ENCODE measurements at places on chromosomes 16 and 17. TPM values are rescaled to one million over a fixed set of nuclear protein-coding genes. Genes with fewer than 3 reads are reported as not detected.

GRCh38 chr16:17251496-17251895 lies 219.3 kb downstream of the XYLT1 start:
- no peak for DNase-seq

Gene NTN1
- 4.4 TPM for total RNA-seq

DNA sequence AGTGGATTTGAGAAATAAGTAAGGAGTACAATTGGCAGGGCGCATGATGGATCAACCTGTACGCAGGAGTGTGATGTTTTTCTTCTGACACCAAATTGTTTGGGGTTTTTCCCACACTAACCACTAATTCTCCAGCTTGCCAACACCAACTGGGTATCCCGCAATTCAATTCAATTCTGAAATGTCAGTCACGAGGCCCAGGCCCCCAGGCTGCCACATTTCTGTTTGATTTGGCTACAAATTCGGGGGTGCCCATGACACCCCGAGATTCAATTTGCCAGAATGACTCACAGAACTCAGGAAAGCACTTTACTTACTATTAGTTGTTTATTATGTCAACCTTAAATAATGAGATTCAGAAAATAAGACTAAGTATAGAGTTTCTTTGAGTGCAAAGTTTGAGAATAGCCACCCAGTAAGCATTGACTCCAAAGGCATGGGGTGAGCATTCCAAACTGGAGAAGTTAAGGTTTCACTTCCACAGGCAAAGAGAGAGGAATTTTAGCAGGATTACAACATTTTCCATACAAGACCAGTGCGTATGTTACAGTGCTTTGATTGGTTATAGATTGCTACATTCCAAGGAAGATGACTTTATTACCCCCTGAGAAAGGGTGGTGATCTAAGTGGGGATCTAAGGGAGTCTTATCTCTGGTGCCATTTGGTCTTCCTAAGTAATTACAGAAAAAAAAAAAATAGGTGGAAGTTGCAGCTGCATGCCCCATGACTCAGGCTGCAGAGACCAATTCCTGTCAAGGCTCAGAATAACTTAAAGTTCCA lies 11.5 kb downstream of the SLC46A1 start:
- no peak for DNase-seq

Gene SNAI3
- total RNA-seq, result 0.78 TPM

Gene MEOX1
- 3.0 TPM for total RNA-seq

DNA sequence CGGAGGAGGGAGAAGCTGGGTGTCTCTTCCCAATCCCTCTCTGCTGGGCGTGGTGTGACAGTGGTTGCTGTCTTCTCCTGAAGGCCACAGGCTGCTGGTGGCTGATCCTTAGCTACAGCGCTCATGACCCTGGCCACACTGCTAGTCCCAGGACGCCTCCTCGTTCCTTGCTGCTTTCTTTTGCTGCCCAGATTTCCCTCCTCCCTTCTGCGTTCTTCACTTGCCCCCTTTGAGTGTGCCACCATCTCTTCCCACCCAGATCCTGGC lies 90.1 kb downstream of the MRC2 start:
- DNase-seq, result no peak

Gene HOXB9
- 0.20 TPM for total RNA-seq

GRCh38 chr17:9432134-9432885 lies 143.3 kb downstream of the STX8 start:
- no peak for DNase-seq

Gene IRX5
- total RNA-seq, result 45.6 TPM

GRCh38 chr17:54902611-54903010 lies 2.0 kb downstream of the TOM1L1 start:
- DNase-seq, result no peak

DNA sequence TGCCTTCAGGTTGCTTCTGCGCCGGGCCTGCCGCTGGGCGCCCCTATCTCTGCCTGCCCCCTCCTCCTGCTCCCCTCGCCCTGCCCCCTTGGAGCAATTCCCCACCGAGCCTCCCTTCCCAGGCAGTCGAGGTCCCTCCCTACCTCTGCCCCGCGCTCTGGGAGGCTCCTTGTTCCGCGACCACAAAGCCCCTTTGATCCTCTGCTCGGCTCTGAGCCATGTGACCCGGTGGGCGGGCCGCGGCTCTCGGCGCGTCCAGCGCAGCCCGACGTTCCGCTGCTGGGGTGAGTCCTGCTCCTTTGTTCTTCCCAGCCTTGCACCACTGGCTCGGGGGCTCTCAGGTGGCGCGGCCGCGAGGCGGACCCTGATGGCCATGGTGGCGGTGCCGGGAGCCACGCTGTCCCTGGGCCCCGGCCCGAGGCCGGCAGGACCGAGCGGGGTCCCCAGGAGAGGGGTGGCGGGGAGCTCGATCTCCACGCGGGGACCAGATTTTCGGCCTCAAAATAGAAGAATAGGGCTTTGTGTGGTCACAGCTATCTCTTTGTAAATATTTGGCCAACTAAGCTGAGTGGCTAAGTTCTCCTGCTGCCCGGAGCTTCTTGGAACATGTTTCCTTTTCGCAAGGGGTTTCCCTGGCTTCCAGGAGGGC lies 310.6 kb downstream of the SEC14L1 start:
- DNase-seq, result peak; percentile 75

DNA sequence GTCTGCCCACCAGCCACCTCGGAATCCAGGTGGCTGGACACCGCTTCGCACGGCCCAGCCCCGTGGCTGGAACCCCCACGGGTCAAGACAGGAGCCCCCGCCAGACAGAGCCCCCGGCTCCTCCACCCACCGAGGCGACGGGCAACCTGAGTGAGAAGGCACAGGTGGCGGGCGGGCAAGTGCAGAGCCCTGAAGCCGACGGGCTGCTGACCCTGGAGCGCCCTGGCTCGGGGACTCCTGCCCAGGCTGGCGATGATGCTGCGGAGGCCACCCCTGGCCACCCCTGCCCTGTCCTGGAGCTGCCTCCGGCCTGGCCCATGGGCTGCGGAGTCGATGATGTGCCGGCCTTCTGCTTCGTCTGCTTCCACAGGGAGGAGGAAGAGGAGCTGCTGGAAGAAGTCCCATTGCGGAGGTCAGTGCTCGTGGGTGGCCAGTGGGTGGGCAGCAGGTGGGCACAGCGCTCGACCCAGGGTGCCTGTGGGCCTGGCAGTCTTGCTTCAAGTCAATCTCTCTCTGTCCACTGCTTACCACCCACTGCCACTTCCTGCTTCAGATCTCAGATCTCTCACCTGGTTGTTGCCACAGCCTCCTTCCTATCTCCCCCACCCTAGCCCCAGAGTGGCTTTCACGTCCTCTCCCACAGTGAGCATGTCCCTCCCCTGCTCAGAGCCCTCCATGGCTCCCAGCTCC lies 33.1 kb upstream of the SBK1 start:
- DNase-seq, result no peak

DNA sequence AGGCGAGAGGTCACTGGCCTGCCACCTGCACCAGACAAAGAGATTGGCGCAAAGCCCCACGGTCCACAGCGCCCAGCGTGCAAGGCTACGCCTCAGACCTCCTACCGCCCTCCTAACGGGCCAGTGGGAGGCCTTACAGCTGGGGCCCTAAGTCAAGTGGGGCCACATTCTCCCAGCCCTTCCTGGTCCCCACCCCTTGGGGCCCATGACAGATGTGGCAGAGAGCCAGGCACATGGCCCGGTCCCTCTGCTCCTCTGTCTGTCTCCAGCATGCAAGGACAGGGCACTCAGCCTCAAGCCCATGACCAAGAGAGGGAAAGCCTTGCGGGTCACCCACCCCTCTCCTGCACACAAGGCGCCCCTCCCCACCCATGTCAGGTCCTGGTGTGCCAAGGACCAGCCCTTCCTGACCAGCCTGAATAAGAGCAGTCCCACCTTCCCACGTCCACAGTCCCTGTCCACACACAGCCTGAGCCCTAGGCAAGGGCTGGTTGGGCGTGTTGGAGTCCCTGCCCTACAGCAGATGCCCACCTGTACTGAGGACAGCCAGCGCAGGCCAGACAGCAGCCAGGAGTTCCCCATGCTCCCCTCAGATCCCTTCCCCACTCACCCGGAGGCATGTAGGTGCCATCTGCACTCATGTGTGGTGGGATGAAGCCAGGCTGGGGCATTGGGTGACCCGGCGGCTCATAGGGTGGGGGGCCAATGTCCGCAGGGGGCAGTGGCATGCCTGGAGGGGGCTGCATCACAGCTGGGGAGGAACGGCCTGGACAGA lies 25.3 kb downstream of the CDIP1 start:
- peak; percentile 50 for DNase-seq

- DNase-seq, result no peak
These were observed 437.2 kb downstream of the HAPSTR1 start for GRCh38 chr16:9528511-9529079.

Gene PRR35
- not detected for total RNA-seq

DNA sequence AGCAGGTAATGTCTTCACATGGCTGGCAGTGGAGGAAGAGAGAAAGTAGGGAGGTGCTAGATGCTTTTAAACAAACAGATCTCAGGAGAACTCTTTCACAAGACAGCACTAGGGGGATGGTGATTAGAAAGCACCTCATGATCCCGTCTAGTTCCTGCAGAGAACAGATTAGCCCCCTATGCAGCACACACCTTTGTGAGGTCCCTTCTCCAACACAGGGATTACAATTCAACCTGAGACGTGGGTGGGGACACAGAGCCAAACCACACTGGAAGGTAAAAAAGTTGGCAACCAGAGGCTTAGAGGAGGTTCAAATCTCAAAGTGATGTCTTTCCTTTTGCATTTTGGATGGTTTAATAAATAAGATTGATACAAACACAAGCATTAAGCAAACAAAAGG lies 394.7 kb downstream of the WWOX start:
- DNase-seq, result no peak

GRCh38 chr17:81414756-81415516 lies 19.7 kb downstream of the BAHCC1 start:
- DNase-seq, result peak; percentile 77

Gene RNF222
- total RNA-seq, result not detected

Gene COPRS
- total RNA-seq, result 52.1 TPM

DNA sequence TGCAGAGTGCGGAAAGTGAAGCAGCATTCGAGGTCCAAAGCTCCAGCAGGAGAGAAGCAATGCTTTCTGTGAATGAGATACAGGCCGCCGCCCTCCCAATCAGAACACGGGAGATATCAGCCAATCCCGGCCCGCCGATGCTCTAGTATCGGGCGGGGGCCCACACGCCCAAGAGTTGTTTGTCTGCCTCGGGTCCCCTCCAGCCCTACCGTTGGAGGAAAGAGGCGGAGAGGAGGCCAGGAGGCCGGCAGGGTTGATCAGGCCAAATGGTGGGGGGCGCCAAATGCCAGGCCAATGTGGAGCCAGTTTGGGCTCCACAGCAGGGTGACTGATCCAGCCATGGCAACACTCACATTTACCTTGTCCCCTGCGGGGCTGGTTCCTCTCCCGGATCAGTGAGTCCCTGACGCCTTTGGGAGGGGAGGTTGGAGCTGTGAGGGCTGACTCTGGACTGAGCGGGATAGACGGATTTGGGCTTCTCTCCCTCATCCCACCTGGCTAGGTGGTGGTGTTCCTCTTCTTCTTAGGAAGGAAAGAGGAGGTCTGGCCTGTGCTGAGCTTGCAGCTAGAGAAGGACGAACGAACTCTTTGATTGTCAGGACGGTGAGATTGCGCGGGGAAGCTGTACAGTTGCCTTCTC lies 10.4 kb upstream of the CUEDC1 start:
- no peak for DNase-seq

GRCh38 chr17:37848690-37849616 lies 75.3 kb upstream of the TBC1D3K start:
- DNase-seq, result no peak

Gene SLC5A11
- 0.30 TPM for total RNA-seq

Gene DRC7
- total RNA-seq, result 6.2 TPM

DNA sequence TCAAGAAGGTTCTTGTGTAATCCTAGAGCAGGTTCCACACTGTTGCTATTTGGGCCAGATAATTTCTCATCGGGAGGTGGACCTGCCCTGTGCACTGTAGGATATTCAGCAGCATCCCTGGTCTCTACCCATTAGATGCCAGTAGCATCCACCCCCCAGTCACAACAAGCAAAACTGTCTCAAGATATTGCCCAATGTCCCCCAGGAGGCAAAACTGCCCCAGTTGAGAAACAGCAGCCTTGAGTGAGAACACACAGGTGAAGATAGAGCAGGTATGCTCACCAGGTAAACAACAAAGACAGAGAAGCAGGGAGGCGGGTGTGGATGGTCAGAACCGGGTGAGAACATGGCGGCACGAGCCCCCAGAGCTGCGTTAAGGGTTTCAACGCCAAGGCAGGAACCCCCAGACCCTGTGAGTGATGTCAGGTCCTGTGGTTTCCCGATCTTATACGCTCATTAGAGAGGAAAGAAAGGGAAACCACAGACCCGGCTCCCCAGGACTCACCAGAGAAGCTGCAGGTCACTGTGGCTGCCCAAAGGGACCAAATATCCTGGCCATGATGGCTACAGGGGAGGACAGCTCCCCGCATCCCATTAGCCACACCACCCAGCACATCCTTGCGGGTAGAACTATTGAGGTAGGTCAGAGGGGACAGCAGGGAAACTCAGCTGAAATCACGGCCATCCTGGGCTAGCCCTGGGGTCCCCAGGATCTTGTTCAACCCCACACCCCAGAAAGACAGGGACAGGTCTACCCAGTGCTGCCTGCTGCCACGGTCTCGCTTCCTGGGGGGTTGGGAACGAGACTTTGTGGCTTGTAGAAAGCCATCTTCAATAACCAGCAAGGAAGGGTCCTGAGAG lies 21.2 kb downstream of the CDC42EP4 start:
- no peak for DNase-seq

DNA sequence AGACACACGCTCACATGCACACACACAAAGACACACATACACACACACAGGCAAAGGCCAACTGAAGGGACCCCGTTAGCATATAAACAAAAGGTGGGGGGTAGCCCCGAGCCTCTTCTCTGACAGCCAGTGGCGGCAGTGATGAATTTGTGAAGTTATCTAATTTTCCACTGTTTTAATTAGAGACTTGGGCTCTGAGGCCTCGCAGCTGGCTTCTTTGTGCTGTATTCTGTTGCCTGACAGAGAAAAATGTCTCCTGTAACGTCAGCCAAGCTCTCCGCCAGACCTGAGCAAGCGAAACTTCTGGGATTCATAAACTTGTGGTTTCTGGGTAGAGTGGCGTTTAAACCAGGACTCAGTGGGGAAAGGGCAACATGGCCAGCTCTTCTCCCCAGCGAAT lies 113.9 kb upstream of the FOXF1 start:
- DNase-seq, result no peak

Gene OR3A3
- total RNA-seq, result not detected

GRCh38 chr16:9798474-9798873 lies 383.8 kb downstream of the GRIN2A start:
- no peak for DNase-seq

Gene TBC1D3K
- total RNA-seq, result not detected

Gene TMEM97
- 45.8 TPM for total RNA-seq

DNA sequence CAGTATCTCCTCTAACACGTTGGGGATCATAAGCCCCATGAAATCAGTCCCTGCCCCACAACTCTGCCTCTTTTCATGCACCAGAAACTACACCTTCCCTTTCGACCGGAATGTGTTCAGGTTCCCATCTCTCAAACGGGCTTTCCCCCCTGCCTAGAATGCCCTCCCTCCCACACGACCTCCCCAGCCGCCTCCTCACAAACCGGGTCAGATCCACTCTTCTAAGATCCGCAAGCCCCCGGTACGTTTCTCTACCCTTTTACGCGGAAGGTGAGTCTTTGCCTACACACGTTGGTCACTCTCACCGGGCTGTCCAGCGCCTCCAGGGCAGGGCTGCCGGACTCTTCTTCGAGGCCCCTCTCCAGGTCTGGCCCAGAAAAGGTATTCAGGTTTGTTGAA lies 708 bp downstream of the DHX33 start:
- no peak for DNase-seq

Gene SERPINF2
- 30.9 TPM for total RNA-seq

GRCh38 chr17:2935632-2936031 lies 127.8 kb downstream of the OR1D5 start:
- peak; percentile 81 for DNase-seq

All from upper lobe of left lung (tissue), 6 donors.